ENCODE measurements at places on chromosomes 3 and 15. TPM values are rescaled to one million over a fixed set of nuclear protein-coding genes. Genes with fewer than 3 reads are reported as not detected.

The ALS2CL gene
- 1.4 TPM for total RNA-seq

The CYP8B1 gene
- total RNA-seq: not detected

The RARRES1 gene
- total RNA-seq: not detected

The DNAH12 gene
- 0.05 TPM for total RNA-seq

The KLHL40 gene
- total RNA-seq: not detected

GRCh38 chr3:123642182-123642956 lies 57.5 kb upstream of the HACD2 start:
- no peaks in the 10 kb centered on the region for H3K4me1 ChIP-seq
- no peak overlapping the region for H3K27ac ChIP-seq
- no peaks in the 10 kb centered on the region for H3K36me3 ChIP-seq
- no peak overlapping the region for H3K4me3 ChIP-seq
- H3K27me3 ChIP-seq: no peaks in the 10 kb centered on the region
